Dorsolateral prefrontal cortex (tissue), 122 donors: ENCODE measurements at places on chromosomes 6 and 20. TPM values are rescaled to one million over a fixed set of nuclear protein-coding genes. Genes with fewer than 3 reads are reported as not detected.

NHLRC1 gene
- 4.2 TPM for total RNA-seq

LINC00237 gene
- total RNA-seq = 0.52 TPM

- no peak for DNase-seq
Observed at GRCh38 chr6:168410035-168410434, 30.9 kb upstream of the SMOC2 start.

DNA sequence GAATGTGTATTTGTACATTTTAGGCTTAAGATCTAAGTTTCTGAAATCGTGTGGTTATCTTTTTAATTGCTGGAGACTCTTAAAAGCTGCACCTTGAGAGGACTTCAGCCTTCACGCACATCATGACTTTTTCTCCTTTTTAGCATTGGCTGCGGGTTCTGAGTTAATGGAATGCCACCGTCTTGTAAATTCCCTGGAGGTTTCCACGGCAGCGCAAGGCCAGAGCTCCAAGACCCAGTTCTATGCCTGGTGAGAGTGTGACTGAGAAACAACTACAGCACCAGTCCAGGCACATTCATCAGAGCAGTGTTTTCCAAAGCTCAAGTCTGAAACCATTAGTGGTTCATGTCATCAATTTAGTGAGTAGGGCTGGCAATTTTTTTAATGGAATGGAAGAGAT lies 23.0 kb downstream of the PRR18 start:
- DNase-seq = no peak

DNA sequence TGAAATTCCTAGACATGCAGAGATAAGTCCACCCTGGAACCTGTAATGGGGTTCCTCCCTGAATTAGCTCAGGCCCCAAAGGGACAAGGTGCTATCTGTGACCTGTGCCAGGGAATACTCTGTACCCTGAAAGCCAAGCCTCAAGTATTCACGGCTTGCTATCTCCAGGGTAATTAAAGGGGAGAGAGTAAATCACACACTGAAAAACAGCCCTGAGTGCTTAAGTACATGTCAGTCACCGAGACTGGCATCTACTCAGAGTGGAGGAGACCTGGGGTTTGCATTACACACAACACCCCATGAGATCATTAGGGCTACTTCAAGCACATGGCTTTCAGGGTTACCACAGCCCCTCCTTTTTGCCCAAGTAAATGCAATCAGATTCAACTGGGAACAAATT lies 188.1 kb downstream of the CD83 start:
- DNase-seq = no peak

GRCh38 chr6:73078333-73078862 lies 146.9 kb downstream of the KHDC1L start:
- no peak for DNase-seq

- no peak for DNase-seq
Observed at GRCh38 chr6:16503970-16504415, 257.3 kb downstream of the ATXN1 start.
